Sigmoid colon (tissue), 7 donors: ENCODE measurements at places on chromosomes 12 and 14. TPM values are rescaled to one million over a fixed set of nuclear protein-coding genes. Genes with fewer than 3 reads are reported as not detected.

RPL10L gene
- not detected for total RNA-seq

TAS2R43 gene
- 10.0 TPM for total RNA-seq

CDCA4 gene
- 5.4 TPM for total RNA-seq

NGB gene
- 10.0 TPM for total RNA-seq

COQ10A gene
- 18.6 TPM for total RNA-seq

RDH16 gene
- total RNA-seq, result 0.27 TPM

KERA gene
- not detected for total RNA-seq

- DNase-seq, result peak; percentile 99
These were observed 413.0 kb downstream of the PCNX1 start for GRCh38 chr14:71320107-71320733.

DNA sequence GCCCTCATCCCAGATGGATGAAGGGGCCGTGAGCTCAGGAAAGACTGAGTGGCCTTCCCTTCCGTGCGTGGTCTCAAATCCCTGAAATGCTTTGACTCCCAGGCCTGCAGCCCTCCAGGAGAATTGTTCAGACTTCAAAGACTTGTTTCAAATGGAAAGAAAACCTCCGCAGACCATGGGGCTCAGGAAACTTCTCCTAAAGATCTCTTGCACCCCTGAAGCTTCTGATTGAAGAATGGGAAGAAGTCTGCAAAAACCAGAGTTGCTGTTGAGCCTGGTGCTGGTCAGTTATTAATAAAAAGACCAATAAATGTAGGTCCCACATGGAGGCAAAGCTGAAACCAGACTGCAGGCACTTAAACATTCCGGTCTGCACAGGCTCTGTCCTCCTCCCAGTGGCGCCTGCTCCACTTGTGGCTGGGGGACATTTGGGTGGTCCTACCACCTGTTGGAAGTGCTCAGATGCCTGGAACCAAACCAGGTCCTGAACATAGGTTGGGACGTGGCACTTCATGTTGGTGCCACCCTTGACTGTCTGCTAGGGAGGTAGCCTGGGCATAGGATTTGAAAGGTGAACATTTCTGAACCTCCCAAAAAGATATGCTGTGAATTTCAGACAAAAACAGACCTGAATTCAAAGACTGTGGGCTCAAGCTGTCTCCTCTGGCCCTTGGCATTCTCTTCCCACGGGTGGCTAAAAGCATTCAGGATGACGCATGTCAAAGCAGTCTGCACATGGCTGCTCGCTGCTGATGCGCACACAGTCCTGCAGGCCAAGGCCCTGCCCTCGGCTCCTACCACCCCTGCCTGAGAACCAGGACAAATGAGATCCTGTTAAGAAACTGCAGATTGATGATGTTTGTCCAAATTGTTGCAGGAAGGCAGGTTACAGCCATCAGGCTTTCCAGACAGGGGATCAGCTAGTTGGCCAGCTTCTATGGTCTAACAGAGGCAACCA lies 36.2 kb upstream of the MEG3 start:
- DNase-seq, result no peak

GRCh38 chr12:95231190-95231589 lies 13.6 kb downstream of the VEZT start:
- DNase-seq, result no peak

DNA sequence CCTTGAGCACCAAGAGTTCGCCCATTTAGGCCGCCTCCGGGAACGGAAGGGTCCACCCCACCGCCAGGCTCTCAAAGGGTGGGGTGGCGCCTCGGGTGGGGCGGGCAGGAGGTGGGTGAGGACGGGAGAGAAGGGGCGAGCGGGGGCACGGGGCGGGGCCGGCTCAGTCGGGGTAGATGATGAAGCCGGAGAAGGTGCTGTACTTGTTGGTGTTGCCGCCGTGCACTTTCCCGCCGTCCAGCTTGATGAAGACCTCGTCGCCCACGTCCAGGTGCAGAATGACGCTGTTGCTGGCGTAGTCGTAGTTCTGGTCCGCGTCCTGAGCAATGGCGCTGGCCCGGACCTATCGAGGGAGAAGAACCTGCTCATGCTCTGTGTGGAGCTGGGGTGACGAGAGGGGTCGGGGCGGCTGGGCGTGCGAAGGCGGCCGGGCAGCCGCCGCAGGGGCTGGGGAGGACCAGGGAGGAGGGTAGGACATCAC lies 4.1 kb downstream of the C1QL4 start:
- peak; percentile 57 for DNase-seq

DNA sequence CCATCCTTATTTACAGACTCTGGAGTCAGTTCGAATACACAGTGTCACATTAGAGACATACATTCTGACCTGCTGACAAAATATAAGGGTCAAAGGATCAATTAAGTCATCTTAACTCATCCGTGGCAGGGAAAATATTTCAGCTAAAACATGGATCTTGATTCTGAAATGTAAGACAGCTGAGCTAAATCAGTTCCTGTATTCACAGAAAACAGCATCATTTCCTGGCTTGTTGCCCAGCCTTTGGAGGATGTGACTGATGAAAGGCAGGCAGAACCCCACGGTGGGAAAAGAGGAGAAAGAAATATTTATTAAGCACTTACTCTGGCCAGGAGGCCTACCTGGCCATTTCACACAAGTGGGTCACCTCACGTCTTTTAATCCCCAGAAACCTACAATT lies 101.9 kb downstream of the GAS2L3 start:
- no peak for DNase-seq

- DNase-seq, result no peak
These were observed 9.6 kb downstream of the PTPRB start for GRCh38 chr12:70627677-70628076.

- no peak for DNase-seq
These were observed 115.2 kb upstream of the NCOR2 start for GRCh38 chr12:124682425-124683151.

DNA sequence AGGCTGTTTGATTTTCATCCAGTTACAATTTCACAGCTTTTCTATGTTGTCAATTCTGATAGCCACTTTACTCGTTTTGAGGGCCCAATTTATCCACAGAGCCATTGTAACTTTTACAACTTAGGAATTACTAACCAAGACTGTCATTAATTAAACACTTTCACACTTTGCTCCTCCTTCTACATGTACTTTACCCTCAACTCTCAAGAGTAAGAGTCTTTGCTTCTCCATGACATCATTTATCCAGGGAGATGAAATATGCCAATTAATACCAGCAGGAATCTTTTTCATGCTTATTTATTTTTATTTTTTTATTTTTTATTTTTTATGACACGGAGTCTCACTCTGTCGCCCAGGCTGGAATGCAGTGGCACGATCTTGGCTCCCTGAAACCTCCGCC lies 13.5 kb downstream of the SLIRP start:
- DNase-seq, result no peak

- DNase-seq, result no peak
These were observed 71.2 kb downstream of the KCNK13 start for GRCh38 chr14:90132821-90133570.

- DNase-seq, result no peak
These were observed 349.6 kb downstream of the CCDC91 start for GRCh38 chr12:28539691-28540323.

DNA sequence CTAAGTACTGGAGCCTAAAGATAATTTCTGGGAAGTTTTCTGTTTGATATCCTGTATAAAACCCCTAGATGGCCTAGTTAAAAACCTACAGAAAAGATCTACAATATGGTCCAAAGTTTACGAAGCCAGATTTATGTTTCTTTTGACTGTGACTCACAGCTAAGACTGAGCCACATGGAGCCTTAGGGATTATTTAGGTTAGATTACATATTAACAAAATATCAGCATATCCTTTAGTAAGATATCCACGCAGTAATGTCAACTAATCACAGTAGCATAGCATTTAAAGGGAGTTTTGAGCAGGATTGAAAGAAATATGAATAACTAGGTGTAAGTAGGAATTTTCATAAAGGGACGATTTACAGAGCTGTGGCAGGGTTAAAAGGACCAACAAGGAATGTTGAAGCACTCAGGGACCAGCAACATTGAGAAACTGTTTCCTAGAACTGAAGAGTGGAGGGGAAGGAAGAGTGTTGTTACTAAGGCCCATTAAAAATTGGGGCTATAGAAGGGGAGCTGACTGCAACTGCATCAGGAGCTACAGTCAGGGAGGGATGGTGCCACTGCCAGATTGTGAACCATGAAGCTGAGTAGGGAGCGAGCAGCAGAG lies 155.5 kb downstream of the DACT1 start:
- DNase-seq, result no peak

DNA sequence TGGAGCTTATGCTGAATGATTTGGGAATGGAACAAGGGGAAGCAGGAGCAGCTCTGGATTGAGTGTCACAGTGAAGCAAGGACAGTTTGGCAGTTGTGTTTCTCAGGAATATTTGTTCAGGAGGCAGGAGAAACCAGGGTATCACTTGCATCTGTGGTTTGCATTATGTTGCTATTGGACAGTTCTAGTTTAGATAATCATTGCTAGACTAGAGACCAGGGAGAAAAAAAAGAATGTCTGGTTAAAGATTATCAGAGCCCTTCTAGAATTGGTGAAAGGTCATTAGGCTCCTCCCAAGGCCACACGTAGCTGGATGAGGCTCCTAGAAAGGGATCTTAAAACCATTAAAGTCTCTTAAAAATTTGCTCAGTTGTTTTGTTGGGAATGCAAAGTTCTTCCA lies 17.0 kb upstream of the SRSF5 start:
- DNase-seq, result no peak

DNA sequence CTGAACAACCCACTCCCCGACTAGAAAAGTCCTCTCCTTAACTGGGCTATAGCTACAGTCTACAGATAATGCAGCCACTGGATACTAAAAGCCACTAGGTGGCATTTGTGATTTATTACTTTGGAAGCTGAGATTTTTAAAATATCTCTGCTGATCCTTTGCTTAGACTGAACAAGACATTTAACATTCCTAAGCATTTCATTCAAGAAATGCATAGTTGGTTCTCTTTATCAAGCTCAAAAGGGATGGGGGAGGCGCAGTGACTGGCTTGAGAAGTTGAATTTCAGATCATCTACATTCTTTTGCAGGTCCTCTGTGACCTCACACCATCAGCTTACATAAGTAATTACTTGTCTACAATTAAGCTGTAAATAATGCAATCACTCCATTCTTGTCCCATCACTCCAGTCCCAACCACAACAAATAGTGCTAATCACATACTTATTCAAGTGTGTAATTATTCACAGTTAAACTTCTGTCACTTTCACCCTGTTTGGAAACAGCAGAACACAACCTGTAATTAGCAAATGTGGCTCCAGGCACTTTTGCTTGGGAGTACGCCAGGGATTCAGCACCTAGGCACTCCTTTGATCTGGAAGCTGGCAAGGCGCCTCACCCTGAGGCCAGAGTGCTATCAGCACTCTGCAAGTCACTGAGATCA lies 203.6 kb downstream of the NOVA1 start:
- no peak for DNase-seq

DNA sequence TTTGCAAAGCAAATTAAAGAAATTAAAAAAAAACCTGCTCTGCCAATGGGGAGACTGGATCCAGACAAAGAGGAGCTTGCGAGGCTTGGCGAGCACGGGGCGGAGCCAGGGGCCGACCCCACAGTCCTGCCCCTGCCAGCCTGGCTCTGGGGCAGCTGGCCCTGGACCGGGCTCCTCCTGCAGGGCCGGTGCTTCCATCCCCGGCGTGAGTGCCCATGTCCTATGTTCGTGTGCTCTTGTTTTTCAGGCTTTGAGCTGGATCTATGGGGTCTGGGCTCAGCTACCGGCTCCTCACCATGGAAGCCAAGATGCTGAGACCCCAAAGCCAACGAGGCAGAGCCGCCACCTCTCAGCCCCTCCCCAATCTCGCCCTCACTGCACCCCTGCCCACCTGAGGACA lies 176.8 kb downstream of the KIF26A start:
- peak; percentile 55 for DNase-seq

- DNase-seq, result no peak
These were observed 256.6 kb downstream of the BTG1 start for GRCh38 chr12:91889059-91889458.

- DNase-seq, result no peak
These were observed 315.5 kb upstream of the OR4E1 start for GRCh38 chr14:21989090-21989489.
